ENCODE measurements at places on chromosomes 2 and 18.

- no peak for DNase-seq
Measured at GRCh38 chr2:241033336-241033987, 35.0 kb downstream of the SNED1 start.

DNA sequence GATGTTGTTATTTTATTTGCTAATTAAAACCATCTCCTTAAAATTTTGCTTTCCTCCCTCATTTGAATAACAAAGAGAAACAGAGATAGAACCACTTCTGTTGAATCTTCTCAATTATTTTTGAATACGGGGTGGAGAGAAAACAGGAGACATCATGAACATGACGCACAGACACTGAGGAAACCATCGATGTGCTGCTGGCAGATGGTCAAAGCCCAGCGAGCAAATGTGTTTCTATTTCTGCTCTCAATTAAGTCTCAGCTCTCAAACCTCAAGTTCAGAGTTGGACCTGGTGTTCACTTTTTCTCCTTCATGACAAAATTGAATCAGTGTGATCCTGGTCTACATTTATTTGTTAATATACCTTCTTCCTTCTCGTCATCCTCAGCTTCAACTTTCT lies 36.1 kb upstream of the TWIST2 start:
- DNase-seq: no peak

- no peak for DNase-seq
Measured at GRCh38 chr2:41329040-41329439, 718.8 kb upstream of the PKDCC start.

DNA sequence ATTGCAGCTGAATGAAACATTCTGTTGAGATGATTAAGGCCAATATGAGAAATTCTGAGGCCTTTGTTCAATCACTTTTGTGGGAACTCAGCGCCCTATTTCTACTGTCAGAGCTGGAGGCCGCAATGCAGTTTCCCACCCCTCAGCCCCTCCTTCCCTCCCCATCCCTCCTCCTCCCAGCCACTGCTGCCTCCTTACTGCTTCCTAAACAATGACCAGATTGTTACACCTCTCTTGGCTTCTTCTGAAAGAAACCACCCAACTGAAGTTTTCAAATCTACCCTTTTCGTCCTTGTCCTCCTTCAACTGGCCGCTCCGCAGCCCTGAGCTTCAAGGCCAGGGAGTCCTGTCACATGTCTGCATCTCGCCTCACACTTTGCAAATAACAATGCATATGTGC lies 36.7 kb upstream of the MAPK4 start:
- no peak for DNase-seq

DNA sequence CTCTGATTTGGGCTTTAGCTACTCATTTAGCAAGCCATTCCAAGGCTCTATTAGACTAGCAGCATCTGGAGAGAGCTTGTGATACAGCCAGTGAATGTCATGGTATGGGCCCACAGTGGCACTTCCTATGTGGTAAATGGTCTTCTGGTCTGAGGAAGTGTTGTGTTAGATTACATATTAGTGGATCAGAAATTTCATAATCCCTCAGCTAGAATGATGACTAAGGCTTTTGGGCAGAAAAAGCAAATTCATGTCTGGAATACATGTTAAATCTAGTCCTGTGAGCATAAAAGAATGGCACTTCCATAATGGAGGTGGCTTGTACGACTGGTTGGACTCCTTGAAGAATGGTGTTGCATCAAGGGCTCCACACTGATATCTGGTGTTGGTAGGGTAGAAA lies 436.8 kb upstream of the CWC22 start:
- no peak for DNase-seq

- peak; percentile 75 for DNase-seq
Measured at GRCh38 chr2:138237667-138238384, 263.7 kb upstream of the SPOPL start.

DNA sequence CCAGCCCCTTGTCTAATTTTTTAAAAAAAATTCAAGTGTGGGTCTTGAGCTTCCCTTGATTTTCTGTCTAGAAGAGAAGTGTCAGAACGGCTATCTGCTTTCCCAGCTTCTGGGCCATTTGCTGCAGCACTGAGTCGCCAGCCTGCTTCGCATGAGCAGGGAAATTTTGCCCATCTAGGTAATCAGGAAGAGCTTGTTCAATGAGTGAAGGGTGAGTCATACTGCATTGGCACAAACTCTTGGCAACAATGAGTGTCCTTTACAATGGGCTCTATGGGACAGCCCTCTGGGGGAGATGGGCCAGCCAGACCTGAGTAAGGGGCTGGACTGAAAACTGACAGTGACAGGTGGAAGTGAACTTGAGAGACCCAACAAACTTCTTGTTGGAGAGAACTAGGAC lies 2.4 kb upstream of the RNF144A start:
- DNase-seq: peak; percentile 50

DNA sequence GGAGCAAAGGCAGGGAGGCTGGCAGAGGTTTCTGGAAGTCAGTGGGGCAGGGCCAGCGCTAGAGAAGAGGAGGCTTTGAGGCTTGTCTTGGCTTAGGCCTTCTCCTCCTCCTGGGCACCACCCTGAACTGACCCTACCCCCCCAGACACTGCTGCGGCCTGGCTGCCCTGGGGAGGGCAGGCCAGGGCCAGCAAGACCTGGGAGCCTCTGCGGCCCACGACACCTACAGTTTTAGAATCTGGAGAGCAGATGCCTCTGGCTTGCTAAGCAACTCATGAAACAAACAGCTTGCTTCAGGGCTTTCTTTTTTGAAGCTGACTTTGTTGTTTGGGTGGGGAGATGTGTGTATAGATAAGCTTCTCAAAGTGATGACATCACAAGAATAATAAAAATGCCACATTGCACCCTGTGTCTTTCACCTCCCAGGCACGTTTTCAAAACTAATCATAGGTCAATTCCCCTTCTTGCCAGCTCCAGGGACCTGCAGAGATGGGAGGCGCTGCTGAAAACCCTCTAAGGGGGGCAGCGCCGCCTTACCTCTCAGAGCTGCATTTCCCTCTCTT lies 46.2 kb upstream of the SMAD7 start:
- DNase-seq: no peak

DNA sequence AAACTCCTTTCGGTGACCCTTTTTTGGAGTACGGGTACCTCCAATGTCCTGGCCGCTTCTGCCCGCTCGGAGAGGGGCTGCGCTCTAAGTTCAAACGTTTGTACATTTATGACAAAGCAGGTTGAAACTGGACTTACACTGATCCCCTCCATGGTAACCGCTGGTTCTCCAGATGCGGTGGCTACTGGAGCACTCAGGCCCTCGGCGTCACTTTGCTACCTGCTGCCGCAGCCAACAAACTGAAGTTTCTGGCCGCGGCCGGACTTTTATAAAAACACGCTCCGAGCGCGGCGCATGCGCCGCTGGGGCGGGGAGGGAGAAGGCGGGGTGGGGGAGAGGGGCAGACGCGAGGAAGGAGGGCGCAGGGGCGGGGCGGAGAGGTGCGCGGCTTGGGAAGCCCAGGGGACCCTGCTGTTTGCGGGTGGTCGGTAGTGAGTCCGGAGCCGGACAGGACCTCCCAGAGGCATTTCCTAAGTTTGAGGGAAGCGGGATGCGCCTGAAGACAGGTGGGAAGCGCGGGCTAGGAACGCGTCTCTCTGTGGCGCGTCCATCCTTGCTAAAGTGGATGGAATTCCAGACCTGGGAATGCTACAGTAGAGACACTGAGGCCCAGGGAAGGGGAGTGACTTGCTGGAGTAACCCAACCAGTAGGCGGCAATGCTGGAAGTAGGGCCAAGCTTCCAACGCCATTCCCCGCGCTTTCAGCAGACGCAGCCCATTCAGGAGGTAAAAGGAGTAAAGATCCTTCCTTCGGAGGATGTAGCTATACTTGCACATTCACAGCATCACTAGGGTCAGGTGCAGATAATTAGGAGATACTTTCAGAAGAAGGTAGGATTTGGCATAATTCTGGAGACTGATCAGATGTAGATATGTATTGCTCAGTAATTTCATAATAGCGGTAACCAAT lies at the start of gene CXCR4:
CXCR4 (minus strand) TSS at position 241 of the 910 bp plus-strand sequence; CDS start at position 152, 89 bp downstream.
- peak; percentile 52 for DNase-seq

DNA sequence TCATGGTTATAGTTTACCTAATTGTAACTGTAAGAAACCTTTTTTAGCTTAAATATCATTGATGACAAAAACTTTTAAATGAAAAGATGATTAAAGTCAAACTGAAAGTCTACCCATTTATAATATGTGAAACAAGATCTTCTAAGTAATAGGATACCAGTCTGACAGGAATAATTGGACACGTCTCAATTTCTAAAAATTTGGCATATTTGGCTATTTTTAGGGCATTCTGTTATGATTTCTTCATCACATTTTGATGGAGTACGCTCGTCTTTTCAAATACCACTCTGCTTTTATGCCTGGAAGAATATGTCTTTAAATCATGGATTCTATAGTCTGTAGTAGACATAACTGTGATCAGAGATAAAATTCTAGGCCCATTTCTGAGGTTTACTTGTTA lies 1.3 kb downstream of the R3HDM1 start:
- no peak for DNase-seq

DNA sequence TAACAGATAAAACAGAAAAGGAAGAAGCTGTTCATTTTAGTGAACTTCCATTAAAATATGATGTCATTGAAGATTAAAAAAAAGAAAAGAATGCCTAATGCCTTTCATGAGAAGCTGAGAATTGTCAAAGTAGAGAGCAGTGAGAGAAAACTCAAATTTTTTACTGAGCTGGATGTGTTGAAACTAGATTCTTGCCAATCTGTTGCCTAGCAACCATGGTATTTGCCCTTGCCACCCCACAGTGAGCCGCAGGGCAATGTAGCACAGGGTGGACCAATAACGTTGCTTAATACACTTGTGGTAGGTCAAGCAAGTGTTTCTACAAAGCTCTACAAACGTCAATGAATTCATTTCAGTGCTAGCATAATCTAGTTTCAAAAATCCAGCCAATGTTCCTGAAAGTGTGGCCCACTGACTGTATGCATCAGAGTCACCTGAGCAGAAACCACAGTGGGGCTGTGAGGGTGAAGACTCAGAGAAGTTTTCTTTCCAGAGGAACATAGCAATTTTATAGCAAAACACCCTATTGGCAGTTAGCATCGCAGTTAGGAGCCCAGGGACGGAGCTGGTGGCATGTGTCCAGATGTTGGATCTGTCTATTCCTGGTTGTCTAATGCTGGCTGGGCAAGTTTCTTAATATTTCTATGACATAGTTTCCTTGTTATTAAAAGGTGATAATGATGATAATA lies 132.2 kb downstream of the DOCK10 start:
- DNase-seq: peak; percentile 73

GRCh38 chr2:197914778-197915177 lies 110.4 kb downstream of the PLCL1 start:
- no peak for DNase-seq

- no peak for DNase-seq
Measured at GRCh38 chr2:8513601-8514273, 168.1 kb upstream of the ID2 start.

DNA sequence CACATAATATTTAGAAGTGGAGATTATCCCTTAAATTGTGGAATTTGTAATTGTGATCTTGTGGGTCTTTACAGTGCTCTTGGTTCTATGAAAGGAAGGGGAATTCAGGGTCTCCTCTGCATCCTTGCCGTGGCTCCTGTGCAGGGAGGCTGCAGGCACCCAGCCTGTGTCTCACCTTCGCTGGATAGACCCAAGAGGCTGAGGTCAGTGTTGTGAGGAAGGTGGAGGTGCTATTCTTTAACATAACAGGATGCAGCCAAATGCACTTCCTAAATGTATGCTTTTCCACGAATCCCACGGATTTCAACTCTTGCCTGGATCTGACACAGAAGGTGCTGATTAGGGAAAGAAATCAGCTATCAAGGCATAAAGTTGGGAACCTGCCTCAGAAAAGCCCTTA lies 69.5 kb downstream of the TMEM18 start:
- no peak for DNase-seq

DNA sequence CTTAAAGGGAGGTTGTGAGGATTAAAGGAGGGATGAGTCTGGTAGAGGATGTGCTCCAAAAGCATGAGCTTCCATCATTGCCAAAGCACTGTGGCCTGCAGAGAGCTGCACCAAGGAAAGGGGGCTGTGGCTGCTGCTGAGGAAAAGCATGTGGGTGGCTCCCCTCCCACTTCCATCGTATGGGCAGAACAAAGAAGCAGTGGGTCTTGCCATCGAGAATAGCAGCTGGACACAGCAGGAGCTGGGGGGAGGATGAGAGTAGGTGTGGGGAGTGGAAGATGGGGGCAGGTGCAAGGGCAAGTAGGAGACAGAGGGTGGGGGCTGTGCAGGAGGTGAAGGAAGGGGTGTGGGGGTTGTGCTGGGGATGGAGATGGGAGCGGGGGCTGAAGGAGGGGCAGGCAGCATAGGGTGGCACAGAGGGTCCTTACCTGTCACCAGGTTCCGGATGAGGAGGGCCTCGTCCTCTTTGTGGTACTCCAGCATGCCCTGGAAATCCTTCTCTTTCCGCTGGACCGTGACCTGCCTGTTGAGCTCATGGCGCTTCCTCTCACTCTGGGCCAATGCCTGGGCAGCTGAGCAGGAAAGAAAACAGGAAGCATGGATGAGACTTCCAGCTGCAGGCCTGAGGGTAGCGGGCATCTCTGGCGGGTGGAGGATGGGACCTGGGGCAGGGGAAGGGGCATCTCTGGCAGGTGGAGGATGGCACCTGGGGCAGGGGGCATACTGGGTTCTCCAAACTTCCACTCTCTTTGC lies 33.6 kb upstream of the ACAA2 start:
- peak; percentile 36 for DNase-seq

DNA sequence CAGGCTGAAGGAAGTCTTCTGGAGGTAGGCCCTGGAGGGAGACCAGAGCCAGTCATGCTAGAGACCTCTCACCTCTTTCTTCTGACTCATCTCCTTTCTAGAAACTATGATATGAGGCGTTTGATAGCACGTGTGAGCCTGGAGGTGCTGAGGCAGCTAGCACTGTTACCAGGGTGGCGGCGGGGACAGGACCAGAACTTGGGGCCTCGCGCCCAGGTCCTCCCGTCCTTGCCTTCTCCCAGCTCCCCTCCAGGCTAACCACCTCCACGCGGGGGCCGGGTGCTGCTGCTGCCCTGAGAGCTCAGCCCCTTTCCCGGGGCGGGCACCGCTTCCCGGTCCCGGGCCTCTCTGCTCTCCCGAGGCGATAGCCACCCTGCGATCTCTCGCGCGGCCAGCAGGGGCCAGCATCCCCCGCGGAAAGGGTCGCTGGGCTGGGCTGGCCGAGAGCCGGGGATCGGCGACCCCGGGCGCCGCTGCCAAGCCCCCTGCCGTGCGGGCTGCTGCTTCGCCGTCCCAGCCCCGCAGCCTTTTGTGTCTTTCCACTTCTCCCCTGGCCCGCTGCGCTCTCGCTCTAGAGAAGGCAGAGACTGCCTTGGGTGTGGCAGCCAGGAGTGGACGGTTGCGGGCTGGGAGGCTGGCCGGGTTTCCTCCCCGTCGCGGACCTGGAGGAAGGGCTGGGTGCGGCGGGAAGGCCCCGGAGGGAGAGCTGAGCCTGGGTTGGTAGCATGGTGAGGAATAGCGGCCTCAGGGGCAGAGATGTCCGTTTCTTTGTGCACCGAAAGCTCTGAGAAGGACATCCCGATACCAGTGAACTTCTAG lies 49.1 kb downstream of the TMEM17 start:
- DNase-seq: peak; percentile 65

GRCh38 chr2:217105733-217106649 lies 246.1 kb upstream of the TNP1 start:
- DNase-seq: peak; percentile 84
